ENCODE measurements at places on chromosomes 5 and 9. TPM values are rescaled to one million over a fixed set of nuclear protein-coding genes. Genes with fewer than 3 reads are reported as not detected.

DNA sequence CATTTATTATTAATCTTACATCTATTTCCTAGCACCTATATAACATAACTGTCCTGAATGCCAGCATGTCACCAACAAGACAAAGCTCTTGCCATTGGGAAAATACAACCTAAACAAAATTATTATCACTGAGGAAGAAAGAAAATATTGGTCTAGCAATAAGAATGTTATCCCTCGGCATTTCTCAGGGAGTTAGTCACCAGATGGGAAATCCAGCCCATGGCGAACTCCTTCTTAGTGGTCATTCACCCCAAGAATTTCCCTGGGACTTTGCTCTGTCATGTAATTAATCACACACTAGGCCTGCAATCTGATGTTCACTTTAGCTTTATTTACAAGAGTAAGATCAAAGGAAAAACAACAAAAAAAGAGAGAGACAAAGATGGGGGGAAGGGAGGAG, 56.1 kb upstream of the TAS2R1 start:
- no peaks in the 10 kb centered on the region for H3K36me3 ChIP-seq
- no peak for DNase-seq
- H3K4me3 ChIP-seq, result no peak overlapping the region
- H3K4me1 ChIP-seq, result no peaks in the 10 kb centered on the region

GRCh38 chr5:173050791-173051190, 5.4 kb upstream of the CREBRF start:
- no peaks in the 10 kb centered on the region for H3K27me3 ChIP-seq
- no peak for DNase-seq
- no peaks in the 10 kb centered on the region for H3K36me3 ChIP-seq

DNA sequence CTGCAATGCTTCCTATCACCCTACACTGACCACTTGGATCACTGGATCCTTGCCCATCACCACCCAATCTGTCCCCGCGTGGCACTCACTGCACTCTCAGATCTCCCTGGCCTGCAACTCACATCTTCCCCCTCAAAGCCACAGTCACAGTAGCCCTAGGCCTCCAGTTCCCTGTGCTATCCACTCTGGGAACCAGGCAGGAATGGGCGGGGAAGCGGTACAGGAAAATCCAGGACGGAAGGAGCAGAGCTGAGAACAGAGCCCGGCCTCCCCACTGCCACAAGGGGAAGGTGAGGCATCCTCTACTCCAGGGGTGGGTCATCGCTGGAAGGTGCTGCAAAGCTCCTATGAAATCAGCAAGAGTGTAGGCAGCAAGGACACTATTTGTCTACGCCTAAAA, 102.6 kb downstream of the ESM1 start:
- H3K4me1 ChIP-seq, result peaks cover 8% of the 10 kb centered on the region
- DNase-seq, result no peak
- no peaks in the 10 kb centered on the region for H3K36me3 ChIP-seq
- peaks cover 21% of the 10 kb centered on the region for H3K27me3 ChIP-seq

The LECT2 gene
- total RNA-seq, result not detected

The CDKN2B-AS1 gene
- total RNA-seq, result 0.45 TPM

The TOPORS gene
- total RNA-seq, result 8.1 TPM

The PCDHB5 gene
- 4.3 TPM for total RNA-seq
